Type B pancreatic cell (in vitro differentiated cells): ENCODE measurements at places on chromosomes 16 and 17.

DNA sequence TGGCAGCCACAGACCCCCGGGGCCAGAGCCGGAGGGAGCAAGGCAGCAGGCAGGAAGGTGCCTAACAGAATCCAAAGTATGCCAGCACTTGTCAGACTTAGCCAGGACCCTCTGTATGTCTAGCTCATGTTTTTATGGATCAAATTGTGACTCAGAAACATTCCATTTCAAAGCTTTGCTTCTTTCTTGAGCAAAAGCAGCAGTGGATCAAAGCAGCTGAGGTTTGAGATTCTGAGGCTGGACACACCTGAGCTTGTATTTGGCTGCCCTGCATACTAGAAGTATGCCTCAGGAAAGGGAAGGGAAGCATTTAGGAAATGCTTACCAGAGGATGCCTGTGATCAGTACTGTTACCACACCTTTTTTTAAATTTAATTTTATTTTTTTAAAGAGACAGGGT lies 5.7 kb upstream of the MYO1C start:
- H3K4me1 ChIP-seq: peaks cover 4% of the 10 kb centered on the region
- H3K27me3 ChIP-seq: no peaks in the 10 kb centered on the region
- H3K4me3 ChIP-seq: no peak overlapping the region
- peak overlapping the region; percentile 71 for H3K27ac ChIP-seq
- no peaks in the 10 kb centered on the region for H3K36me3 ChIP-seq

DNA sequence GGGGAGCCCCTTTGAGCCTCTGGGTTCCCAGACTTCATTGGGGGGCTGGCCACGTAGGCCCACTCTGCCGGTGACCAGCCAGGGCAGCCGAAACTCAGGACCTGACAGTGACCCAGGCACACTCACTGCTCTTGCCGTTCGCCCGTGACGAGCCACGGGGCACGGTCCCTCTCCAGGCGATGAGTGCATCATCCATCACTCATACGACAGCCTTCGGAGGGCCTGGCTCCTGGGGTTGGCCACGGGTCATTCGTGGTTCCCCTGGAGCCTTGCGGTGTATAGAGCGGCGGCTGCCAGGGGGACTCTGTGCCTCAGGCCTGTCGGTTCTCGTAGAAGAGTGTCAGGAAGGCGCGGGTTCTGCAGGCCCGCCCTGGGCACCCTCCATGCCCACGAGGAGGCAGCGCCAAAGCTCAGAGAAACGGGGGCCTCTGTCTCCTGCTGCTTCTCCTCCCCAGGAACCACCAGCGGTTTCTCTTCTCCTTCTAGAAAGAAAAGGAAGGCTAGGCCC lies 11.2 kb upstream of the NUDT16L1 start:
- H3K27me3 ChIP-seq: no peaks in the 10 kb centered on the region
- no peak overlapping the region for H3K27ac ChIP-seq
- DNase-seq: no peak
- H3K4me3 ChIP-seq: no peak overlapping the region
- peaks cover 5% of the 10 kb centered on the region for H3K4me1 ChIP-seq

DNA sequence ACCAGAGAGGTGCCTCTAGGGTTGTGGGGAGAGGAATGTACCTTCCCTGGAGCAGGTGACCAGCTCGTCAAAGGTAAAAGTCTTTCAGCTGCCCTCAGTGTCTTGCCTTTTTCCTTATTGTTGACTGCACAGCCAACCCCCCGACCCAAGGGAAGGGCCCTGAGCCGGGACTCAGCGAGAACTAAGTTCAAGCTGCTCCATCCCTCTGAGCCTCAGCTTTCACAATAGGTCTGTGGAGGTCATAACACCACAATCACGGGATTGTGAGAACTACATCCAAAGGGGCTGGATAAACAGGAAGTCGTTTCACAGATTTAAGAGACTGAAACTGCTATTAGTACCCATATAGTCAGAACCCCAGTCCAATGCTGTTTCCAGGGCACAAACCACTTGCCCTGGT lies 2.6 kb upstream of the KRT36 start:
- no peak overlapping the region for H3K4me3 ChIP-seq
- no peaks in the 10 kb centered on the region for H3K27me3 ChIP-seq
- H3K27ac ChIP-seq: no peak overlapping the region
- peaks cover 16% of the 10 kb centered on the region for H3K4me1 ChIP-seq
- no peak for DNase-seq

DNA sequence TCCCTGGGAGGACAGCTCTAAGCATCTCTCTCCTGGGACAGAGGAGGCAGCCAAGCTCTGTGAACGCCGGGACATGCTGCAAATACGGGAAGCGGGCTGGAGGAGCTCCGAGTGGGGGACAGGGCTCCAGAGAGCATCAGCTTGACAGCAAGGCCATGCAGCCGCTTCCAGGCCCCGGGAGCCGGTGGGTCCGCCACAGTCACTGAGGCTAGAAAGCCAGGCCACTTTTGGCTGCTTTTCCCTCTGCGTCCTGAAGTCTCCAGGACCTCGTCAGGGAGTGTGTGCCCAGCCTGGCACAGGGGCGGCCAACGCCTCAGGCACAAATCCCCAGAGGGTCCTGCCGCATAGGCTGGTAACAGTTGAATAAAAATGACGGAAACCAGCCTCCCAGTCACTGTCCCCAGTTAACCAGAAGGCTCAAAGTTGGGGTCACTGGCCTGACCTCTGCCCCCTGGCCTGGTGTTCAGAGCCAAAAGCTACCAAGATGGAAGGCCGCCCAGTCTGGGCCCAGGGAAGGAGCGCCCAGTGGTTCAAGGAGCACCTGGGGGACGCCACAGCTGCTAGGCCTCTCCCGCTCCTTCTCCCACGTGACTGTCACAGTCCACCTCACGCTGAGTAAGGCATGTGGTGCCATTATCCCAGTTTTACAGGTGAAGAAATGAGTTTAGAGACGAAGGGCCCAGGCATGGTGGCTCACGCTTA lies 3.2 kb upstream of the TRIM65 start:
- H3K27ac ChIP-seq: no peak overlapping the region
- no peak overlapping the region for H3K4me3 ChIP-seq
- H3K36me3 ChIP-seq: peaks cover 4% of the 10 kb centered on the region
- H3K27me3 ChIP-seq: no peaks in the 10 kb centered on the region
- H3K4me1 ChIP-seq: peaks cover 14% of the 10 kb centered on the region

DNA sequence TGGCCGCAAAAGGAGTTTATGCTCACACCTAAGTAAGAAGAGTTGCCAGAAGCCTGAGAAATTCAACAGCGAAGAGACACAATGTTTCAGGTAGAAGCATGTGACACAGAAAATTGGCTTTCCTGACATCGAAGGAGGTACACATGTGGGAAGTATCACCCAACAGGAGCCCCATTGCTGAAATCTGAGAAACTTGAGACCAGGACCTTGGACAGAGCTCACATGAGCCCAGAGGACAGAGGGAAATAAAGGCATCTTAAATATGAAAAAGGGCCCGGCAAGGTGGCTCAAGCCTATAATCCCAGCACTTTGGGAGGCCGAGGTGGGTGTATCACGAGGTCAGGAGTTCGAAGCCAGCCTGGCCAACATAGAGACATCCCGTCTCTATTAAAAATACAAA lies 304.1 kb upstream of the C16orf82 start:
- DNase-seq: no peak
- no peaks in the 10 kb centered on the region for H3K4me1 ChIP-seq
- no peaks in the 10 kb centered on the region for H3K36me3 ChIP-seq
- no peak overlapping the region for H3K27ac ChIP-seq
- H3K27me3 ChIP-seq: peaks cover 35% of the 10 kb centered on the region
